HS-27A (cell line): ENCODE measurements at places on chromosomes 3 and 15.

- DNase-seq: no peak
These were observed 423 bp upstream of the HACD3 start for GRCh38 chr15:65529762-65530317.

DNA sequence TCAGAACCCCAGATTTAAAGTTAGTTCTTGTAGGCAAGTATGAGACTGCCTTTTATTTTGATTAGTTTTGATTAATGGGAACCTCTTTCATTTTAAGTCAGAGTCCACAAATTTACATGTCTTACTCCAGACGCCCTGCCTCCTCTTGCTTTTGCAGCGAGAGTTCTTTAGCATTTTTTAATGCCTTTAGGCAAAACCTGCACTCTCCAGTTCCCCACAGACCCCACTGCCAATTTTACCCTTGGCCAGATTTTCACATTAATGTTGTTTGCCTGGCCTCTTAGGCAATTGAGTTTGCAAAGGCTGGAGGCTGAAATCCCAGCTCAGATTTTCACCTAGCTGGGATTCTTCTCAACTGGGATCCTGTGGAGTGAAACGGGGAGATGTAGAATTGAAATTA is 85.8 kb downstream of the GAP43 start:
- no peak for DNase-seq

DNA sequence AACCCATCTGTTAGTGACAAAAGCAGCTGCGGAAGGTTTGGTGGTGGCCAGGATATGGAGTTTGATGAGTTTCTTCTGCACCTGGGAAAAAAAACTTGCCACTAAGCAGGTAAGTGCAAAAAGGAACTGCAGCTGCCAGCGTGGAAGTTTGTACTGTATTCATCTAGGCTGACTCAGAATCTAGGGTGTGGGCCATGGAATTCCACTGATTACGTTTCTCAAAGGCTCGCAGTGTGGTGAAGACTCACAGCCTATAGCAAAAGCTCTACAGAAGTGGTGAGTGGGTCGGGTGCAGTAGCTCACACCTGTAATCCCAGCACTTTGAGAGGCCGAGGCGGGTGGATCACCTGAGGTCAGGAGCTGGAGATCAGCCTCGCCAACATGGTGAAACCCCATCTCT is 334.6 kb upstream of the GRM7 start:
- no peak for DNase-seq

GRCh38 chr3:174126990-174127758 is 729.6 kb downstream of the NLGN1 start:
- DNase-seq: no peak

DNA sequence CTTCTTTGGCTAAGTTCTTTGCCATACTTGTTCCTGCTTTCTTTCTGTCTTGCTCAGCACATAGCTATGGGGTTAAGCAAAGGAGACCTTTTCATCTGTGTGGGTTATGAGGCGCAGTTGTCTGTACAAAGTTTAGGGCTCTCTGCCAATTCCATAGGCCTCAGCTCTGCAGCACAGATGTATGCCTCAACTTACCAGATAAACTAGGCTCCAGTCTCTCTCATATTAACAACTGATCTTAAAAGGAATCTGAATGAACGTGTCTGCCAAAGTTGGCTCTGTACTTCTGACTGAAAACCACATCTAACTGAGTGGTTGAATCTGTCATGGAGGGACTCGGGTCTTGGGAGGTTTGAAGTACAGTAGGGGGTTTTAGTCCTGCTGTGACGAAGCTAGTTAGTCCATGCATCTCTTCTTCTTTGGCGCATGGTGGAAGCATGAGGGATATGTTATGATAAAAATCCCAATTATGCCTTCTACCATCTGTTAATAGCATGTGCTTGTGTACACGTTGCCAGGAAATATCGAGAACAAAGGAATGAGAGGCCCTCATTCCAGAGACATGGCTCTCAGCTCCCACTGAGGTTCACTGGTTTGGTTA is 114.6 kb upstream of the TSC22D2 start:
- peak; percentile 76 for DNase-seq

GRCh38 chr3:126928921-126929474 is 53.9 kb upstream of the PLXNA1 start:
- no peak for DNase-seq

DNA sequence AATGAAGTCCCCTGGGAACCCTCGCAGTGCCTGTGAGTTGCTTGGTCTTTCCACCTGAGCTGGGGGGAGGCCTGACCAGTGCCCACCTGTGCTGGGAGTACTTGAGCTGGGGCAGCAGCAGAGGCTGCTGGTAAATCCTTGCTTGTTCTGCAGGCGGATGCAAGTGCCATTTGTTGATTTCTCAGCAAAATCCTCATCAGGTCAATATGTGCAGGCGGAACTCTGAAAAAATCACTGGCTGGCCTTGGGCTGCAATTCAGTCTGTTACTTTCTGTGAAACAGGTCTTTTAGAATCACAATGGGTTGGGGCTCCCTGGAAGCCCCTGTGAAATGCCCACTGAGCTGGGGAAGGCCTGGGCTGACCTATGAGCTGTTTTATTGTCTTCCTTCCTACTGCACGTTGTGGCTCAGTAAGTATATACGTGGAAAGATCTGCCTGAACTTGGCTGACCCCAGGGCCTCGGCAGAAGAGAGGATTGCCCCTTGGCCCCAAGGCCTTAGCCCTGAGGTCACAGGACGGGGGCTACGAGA is 182.0 kb upstream of the RGMA start:
- DNase-seq: no peak

GRCh38 chr15:93362821-93363220 is 273.8 kb upstream of the RGMA start:
- no peak for DNase-seq

DNA sequence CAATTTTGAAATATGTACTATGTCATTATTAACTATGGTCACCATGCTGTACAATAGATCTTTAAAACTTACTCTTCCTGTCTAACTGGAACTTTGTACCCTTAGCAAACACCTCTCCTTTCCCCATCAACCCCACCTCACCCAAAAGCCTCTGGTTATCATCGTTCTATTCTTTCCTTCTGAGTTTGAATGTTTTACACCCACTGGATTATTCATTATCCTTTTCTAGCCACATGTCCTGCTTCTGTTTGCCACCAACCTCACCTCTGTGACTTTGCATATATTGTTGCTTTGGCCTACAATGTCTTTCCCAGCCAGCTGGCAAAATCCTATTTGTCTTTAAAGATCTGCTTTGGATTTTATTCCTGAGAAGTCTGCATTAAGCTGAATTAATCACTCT is 102.6 kb upstream of the TSPAN3 start:
- DNase-seq: no peak
